ENCODE measurements at places on chromosomes 5 and 9. TPM values are rescaled to one million over a fixed set of nuclear protein-coding genes. Genes with fewer than 3 reads are reported as not detected.

The AGXT2 gene
- not detected for total RNA-seq

The BRINP1 gene
- total RNA-seq: under 0.01 TPM

The OR1Q1 gene
- total RNA-seq: not detected

The FLT4 gene
- total RNA-seq: 156 TPM

The F12 gene
- 0.40 TPM for total RNA-seq

The ATP6V0E1 gene
- 318 TPM for total RNA-seq

The TMOD1 gene
- 0.65 TPM for total RNA-seq

The SHISAL2B gene
- not detected for total RNA-seq

The APBA1 gene
- 6.2 TPM for total RNA-seq

The UBQLN1 gene
- 69.5 TPM for total RNA-seq

The PGM5 gene
- total RNA-seq: 27.5 TPM

The RPS14 gene
- 2,980 TPM for total RNA-seq

The SAXO1 gene
- total RNA-seq: not detected

The TTC33 gene
- total RNA-seq: 15.1 TPM

The CCIN gene
- total RNA-seq: under 0.01 TPM

The EDIL3 gene
- 0.44 TPM for total RNA-seq

The SH3RF2 gene
- total RNA-seq: 0.22 TPM

The HEMGN gene
- not detected for total RNA-seq

The ACTBL2 gene
- under 0.01 TPM for total RNA-seq

The ECSCR gene
- total RNA-seq: 472 TPM

The TNPO1 gene
- 217 TPM for total RNA-seq

The PCDHGB1 gene
- total RNA-seq: 1.6 TPM

The SPAG8 gene
- not detected for total RNA-seq

The SPEF2 gene
- total RNA-seq: 0.20 TPM

The GAS1 gene
- 1.6 TPM for total RNA-seq

The DOCK2 gene
- 0.44 TPM for total RNA-seq

The ADCY2 gene
- total RNA-seq: not detected

The RHOBTB3 gene
- total RNA-seq: 40.5 TPM

The VCAN gene
- 0.60 TPM for total RNA-seq

The RALGPS1 gene
- total RNA-seq: 2.0 TPM

The ASTN2 gene
- 0.99 TPM for total RNA-seq

The PCDHGA7 gene
- 0.99 TPM for total RNA-seq

The WWC1 gene
- total RNA-seq: 0.44 TPM

The CENPH gene
- 0.99 TPM for total RNA-seq

The RNF14 gene
- 46.6 TPM for total RNA-seq

The ATG10 gene
- 3.5 TPM for total RNA-seq

The FOXD4L6 gene
- under 0.01 TPM for total RNA-seq

The ABLIM3 gene
- 20.0 TPM for total RNA-seq
